ENCODE measurements at places on chromosomes 13 and 19.

DNA sequence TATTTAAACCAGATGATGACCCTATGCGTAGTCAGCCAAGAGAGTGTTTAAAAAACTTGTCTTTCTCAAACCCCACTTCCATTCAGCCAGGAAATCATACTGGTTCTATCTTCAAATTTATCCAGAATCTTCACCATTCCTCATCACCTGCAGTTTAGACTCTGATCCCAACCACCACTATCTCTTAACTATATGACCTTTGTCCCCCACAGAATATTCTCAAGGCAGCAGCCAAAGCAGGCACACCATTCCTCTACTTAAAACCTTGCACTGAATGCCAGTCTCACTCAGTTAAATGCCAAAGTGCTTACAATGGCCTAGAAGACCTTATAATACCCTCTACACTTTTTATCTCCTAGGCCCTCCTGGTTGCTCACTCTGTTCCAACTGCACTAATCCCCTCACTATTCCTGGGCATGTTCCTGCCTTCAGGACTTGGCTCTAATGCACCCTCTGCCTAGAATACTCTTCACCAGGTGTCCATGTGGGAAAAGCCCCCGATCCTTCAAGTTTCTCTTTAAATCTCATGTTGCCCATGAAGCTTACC is 10.1 kb downstream of the SUCLA2 start:
- no peak for DNase-seq

- DNase-seq: no peak
Observed at GRCh38 chr13:85661675-85662074, 137.5 kb downstream of the SLITRK6 start.

DNA sequence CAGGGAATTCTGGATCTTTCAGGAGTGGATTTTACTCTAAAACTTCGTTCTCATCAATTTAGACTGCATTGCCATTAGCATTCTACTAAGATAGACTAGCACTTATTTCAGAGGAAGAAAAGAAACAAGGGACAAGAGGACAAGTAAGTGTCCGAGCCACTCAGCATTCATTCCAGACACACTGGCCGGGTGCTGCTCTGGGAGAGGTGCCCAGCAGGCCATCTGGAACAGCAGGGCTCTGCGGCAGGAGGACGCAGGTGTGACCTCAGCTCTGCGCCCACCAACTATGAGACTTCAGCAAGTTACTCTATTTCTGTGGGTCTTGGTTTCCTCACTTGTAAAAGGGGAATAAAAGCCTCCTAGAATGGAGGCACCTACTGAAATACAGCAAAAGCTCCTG is 4.2 kb downstream of the EPS15L1 start:
- no peak for DNase-seq

GRCh38 chr19:41220811-41221210 is 1.8 kb downstream of the AXL start:
- DNase-seq: no peak

- DNase-seq: no peak
Observed at GRCh38 chr13:63024458-63024857, 1608.8 kb upstream of the PCDH20 start.

- no peak for DNase-seq
Observed at GRCh38 chr13:32838945-32839344, 177.3 kb upstream of the KL start.

GRCh38 chr19:56066152-56067023 is 54.7 kb downstream of the ZNF787 start:
- peak; percentile 62 for DNase-seq

GRCh38 chr19:5042556-5042955 is 73.6 kb downstream of the KDM4B start:
- no peak for DNase-seq

DNA sequence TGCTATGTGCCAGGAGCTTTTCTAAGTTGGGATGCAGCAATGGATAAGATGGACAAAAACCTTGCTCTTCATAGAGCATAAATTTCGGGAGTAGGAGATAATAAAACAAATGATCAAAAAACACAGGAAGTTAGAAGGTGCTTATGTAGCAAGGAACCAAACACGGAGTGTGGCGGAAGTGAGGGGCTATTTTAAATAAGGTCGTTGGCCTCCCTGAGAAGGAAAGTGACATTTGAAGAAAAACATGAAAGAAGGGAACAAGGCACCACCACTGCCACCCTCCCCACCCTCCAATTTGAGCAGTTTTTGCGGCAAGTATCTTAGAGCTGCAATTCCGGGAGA is 3.2 kb upstream of the GSX1 start:
- no peak for DNase-seq

- DNase-seq: no peak
Observed at GRCh38 chr13:94859278-94859691, 146.9 kb upstream of the SOX21 start.

DNA sequence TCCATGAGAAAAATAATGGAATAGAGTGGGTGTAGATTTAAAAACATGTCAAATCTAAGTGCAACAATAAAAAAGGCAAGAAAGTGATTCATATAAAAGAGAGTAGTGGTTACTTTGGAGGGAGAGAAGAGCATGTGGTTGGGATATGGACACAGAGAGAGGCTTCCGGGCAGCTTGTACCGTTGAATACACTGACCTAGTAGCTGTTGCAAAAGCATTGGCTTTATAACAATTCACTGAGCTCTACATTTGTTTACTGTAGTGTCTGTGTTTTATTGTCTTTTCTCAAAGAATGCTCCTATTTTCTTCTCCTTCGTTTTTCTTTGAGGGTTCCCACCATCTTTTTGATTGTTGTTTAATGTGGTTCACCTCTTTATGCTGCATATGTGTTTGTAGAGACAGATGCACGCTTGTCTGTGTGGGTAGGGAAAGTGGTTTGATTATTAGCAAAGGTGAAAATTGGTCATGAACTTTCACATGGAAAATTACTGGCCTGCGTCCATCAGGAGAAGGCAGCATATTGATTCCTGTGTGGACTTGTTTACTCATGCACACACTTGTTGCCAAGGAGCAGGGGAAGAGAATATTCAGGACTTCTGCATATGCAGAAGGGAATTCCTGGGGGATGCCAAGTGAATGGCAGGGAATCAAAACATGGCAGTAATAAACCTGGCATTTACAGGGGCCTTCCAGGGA is 29.9 kb upstream of the IRS2 start:
- DNase-seq: no peak

DNA sequence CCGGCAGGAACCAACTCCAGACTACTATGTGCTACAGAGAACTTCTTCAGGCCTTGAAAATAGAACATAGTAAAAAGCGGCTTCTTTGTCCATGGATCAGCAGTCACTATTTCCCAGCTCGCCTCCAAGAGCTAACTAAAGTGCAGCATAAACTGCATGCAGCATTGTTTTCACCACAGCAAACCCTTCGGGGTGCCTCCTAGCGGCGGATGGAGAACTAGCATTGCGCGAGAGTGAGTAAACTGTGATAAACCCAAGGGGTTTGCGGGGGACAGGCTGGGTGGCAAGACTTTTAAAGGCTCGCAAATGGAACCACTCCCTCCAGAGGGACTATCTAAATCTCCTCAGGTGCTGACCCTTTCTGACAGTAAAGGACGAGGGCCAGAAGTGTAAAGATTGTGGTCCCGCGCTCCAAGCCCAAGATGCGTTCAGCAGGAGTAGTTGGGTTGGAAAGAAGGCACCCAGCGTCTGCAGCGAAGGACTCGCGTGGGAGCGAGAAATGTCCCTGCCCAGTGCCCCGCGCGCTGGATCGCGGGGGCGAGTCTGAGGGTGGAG is 21.5 kb upstream of the SGCG start:
- DNase-seq: peak; percentile 32

GRCh38 chr19:40416918-40417642 is 3.9 kb upstream of the PRX start:
- DNase-seq: no peak
